Fibroblast of upper back skin (primary cell): ENCODE measurements at places on chromosomes 4 and X.

- DNase-seq = peak; percentile 65
Measured at GRCh38 chr4:101366331-101366730, 19.0 kb upstream of the PPP3CA start.

DNA sequence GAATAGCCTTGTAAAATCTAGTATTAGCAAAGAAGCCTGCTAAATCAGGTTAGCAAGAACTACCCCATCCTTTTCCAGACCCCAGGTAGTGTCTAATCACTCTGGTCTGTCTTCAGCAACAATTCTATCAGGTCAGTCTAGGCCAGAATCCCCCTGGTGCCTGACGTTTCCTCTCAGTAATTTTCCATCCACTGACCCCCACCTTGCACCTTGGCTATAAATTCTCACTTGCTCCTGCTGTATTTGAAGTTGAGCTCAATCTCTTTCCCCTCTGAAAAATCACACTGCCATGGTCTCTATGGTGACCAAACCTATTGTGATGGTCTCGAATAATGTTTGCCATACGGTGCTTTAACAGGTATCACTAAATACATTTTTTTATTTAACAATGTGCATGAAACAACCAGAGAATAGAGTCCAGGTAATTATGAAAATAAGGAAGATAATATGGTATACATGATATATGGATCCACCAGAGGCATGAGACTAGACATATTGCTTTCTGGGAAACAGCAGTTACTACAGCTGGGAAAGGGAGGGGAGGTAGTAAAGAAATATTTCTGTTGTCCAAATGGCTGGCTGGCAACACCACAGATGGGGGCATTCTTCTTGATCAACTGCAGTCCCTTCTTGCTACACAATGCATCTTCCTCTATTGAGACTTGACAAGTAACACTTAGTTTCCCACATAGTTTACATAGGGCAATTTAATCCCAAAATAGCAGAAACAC lies 33.8 kb downstream of the CXCL1 start:
- no peak for DNase-seq

GRCh38 chrX:39475372-39475771 lies 622.4 kb downstream of the BCOR start:
- DNase-seq = no peak

DNA sequence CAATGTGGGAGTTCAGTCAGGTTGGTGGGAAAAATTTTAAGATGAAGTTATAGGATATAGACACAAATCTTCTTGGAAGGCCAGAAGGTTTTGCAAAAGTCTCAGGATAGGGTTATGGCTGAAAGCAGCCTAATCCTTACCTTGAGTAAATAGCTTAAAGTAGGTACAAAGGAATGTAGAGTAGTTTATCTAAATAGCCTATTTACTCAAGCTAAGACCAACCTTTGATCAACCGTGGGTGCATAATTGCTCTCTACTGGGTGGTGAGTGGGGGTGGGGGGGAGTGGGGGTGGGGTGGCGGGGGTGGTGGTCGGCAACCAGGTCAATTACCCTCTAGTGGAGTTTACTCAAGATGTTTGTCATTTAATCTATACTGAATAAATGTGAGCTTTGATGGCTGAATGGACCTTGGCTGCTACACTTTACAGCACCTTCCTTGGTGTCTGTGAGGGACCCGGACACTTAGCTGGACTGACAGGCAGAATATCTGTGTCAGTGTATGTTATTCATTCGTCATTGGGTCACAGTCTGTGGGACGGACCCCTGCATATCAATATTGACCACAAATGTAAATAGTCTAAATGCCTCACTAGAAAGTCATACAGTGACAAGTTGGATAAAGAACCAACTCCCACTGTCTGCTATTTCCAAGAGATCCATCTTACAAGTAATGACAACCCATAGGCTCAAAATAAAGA lies 545.7 kb upstream of the PABPC4L start:
- DNase-seq = peak; percentile 0

DNA sequence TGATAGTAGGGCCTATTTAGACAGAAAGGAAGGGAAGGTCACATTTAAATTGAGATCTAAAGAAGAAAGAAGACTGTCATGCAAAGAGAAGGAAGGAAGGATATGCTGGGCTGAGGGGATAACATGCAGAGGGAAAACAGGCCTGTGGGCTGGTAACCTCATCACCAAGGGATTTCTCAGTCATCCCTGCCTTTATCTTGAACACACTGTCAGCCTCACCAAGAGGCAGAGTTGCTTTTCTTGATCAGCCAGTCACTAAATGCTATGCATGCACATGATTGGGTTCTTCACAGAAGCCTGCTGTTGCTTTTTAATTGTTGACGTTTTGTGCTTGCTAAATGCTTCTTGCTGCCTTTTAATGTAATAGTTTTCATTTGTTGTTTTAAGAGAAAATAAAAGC lies 113.0 kb downstream of the ARHGAP24 start:
- DNase-seq = no peak

DNA sequence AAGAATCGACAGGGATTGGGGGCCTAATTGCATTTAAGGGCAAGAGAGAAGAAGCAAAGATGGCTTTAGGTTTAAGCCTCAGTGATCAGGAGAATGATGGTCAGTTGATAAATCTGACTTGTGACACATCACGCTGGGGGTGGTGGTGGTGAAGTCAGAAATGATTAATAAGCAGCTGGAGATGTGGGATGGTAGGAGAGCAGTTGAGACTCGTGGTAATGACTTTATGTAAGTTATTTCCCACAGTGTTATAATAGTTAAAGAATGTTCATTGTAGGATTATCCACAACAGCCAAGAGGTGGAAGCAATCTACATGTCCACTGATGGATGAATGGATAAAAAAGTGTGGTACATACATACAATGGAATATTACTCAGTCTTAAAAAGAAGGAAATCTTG lies 178.9 kb upstream of the GPC4 start:
- DNase-seq = peak; percentile 33
